Neural progenitor cell (in vitro differentiated cells): ENCODE measurements at places on chromosomes 7 and 10. TPM values are rescaled to one million over a fixed set of nuclear protein-coding genes. Genes with fewer than 3 reads are reported as not detected.

- no peak for DNase-seq
Measured at GRCh38 chr10:132443605-132443982, 46.6 kb downstream of the PWWP2B start.

Gene GPR85
- 1.2 and 3.0 TPM in 2 replicates for total RNA-seq

GRCh38 chr7:25624833-25625232, 396.5 kb upstream of the NPVF start:
- DNase-seq, result no peak

Gene COMMD3
- total RNA-seq, result 13.6 and 16.3 TPM in 2 replicates

DNA sequence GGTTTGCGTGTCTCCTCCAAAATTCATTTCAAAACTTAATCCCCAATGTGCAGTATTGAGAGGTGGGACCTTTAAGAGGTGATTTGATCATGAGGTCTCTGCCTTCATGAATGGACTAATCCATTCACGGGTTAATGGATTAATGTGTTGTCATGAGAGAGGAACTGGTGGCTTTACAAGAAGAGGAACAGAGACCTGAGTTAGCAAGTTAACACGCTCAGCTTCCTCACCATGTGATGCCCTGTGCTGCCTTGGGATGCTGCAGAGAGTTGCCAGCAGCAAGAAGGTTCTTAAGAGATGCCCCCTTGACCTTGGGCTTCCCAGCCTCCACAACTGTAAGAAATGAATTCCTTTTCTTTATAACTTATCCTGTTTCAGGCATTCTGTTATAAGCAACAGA, 3.7 kb upstream of the TCTN3 start:
- no peak for DNase-seq

GRCh38 chr7:112327566-112327965, 121.1 kb downstream of the ZNF277 start:
- no peak for DNase-seq

DNA sequence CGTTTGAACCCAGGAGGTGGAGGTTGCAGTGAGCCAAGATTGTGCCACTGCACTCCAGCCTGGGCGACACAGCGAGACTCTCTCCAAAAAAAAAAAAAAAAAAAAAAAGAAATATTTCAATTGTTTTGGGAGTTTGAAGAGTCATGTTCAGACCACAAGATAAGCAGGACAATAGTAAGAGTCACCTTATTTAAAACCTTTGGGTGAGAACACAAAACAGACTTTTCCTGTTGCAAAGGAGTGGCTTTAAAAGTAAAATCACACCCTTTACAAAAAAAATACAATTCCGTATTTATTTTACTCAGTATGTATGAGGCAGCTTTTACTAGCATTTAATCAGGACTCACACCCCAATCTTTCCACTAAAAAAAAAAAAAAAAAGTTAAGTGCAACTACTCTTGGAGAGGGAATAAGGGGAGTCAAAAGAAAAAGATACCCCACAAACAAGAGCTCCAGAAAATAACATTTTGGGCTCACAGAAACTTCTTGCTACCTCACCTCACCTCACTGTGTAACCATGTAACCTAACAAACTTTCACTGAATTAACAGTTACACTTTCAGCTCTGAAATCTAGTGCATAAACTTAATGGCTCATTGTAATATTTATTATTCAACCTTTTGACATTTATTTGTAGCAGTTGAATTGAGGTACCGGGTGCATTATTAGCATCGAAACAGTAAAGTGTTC, 11.2 kb downstream of the SKIDA1 start:
- DNase-seq, result no peak

DNA sequence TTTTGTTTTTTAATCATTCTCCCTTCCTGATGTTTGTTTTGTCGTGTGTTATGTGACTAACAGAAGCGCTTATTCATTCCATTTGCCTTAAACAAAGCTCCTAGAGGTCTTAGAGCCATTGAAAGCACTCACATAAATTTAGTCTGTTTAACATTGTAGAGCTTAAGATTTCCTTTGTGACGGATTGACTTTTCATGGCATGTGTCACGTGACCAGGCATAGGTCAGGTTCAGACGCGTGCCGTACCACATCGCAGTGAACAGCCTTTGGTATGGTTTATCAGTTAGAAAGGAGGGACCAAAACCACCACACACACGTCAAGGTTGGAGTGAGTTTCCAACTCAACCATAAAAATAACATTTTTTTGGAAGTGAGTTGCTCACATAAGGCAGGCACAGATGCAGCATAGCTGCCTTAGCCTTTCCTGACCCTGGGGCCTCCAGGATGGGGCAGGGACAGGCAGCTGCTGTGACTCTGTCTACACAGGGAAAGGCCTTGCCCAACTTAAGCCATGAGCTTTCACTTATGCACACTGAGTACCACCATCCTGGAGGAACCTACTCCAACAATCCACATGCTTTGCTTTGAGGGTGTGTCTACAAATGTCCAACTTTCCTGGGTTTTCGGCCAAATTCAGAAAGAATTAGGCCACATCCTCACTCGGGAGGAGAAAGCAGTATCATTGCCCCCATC, 55.5 kb downstream of the WDFY4 start:
- DNase-seq, result no peak

DNA sequence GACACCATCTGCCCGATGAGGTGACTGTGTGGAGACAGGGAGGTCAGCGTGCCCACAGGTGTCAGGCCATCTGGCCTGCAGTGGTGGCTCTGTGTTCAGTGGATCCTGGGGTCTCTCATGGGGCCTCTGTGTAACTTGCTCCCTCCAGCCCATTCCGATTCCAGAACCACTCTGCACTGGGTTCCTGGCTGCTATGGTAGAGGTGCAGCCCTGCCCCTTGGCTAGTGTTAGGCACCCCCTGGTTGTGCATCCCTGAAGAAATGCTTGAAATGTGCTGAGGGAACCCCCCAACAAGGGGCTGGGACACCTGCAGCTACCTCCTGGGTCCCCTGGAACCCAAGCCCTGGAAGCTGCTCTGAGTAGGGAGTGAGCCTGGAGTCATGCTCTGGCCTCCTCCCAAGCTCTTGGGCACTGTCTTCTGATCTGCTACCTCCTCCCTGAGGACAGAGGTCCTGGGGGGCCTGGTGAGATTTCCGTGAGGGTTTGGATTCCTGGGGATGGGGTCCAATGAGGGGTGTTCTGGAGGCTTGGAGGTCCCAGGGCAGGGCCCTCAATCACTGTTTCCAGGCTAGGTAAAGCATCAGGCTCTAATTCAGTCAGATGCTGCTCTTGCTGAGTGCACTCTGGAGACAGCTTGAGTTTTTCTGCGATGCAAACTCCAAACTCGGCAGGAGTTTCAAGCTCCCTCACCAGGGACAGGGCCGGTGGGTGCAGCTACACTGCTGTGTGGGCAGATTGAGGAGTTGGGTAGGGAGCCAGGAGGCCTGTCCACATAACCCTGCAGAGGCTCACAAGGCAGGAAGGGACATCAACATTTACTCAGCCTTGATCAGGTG, 27.7 kb downstream of the RAMP3 start:
- DNase-seq, result no peak

- no peak for DNase-seq
Measured at GRCh38 chr7:44278451-44279161, 46.8 kb downstream of the CAMK2B start.

DNA sequence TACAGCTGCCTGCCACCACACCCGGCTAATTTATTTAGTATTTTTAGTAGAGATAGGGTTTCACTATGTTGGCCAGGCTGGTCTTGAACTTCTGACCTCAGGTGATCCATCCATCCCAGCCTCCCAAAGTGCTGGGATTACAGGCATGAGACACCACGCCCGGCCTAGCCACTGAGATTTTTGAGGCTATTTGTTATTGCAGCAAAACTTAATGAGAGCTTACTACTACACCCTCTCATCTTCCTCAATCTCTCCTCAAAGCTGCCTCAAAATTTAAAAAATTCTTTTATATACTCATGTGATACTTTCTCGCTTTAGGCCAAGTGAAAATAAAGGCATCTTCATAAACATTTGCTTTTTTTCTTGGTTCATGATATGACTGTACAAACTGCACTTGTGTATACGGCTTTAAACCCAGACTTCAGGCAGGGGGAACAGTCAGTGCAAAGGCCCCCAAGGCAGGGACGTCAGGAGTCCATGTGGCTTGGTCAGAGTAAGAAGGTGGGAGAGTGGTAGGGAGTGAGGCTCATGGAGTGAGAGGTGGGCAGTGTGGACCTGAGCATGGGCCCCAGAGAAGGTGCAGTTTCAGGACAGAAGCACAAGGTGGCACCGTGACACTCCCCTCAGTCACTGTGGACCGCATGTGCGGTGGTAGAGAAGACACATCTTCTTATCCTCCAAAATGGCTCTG, 55.5 kb downstream of the SYPL1 start:
- peak; percentile 72 for DNase-seq

- no peak for DNase-seq
Measured at GRCh38 chr7:35761871-35762677, 38.8 kb upstream of the SEPTIN7 start.

GRCh38 chr7:50832744-50833143, 50.0 kb upstream of the GRB10 start:
- no peak for DNase-seq

DNA sequence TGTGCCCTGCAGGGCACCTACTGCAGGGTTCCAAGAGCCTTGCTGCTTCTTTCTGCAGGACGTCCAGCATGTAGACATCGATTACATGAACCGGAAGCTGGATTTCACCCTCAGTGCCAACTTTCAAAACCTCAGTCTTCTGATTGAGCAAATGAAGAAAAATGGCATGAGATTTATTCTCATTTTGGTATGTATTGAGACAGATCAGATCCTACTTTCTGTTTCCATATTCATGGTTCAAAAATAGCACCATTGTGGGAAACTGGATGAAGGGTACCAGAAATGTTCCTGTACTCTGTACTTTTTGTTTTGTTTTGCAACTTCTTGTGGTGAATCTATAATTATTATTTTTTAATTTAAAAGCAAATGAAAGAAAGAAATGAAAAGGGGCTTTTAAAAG, 64.1 kb downstream of the MGAM2 start:
- DNase-seq, result no peak

Gene TMEM229A
- 0.06 TPM in 1 of 2 replicates, not detected in the other for total RNA-seq

DNA sequence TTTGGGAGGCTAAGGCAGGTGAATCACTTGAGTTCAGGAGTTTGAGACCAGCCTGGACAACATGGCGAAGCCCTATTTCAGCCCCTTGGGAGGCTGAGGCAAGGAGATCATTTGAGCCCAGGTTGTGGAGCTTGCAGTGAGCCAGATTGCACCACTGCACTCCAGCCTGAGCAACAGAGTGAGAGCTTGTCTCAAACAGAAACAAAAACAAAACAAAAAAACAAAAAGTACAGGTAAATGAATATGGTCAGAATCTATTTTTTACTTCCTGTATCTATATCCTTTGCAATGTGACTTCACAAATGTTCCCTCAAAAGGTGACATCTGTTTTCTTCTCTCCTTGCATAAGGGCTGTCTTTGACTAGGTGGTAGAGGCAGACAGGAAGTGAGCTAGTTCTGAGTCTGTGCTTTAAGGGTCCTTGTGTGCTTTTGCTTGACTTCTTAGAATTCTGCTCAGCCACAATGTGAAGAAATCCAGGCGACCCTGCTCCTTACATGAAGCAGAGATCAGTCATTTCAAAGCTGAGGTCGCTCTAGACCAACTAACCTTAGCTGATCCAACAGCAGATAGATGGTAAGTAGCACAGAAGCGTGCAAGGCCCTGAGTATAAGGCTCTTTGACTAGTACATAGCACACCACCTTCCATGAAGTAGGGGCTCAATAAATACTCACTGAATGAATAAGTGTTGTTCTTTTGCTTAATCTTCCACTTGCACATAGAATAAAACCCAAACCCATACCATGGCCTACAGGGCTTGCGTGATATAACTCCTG, 423.2 kb upstream of the PCDH15 start:
- DNase-seq, result no peak

DNA sequence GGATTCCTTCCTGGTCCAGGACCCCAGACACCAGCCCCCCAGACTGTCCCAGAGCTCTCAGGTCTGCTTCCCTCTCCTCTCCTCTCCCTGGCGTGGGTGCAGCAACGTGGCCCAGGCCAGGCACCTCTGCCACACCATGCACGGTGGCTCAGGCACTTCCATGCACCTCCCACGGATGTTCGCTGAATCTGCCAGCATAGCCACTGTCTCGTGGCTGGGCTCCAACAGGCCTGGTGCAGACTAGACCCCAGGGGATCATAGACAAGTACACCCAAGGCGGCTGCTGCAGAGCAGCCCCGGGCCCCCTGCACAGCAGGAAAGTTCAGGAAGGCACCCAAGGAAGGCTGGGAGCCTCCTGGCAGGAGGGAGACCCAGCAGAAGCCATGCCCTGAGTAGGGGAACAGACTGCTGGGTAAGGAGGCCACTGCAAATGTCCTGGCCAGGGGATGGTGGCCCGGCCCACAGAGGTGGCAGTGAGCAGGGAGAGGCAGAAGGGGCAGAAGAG, 4.4 kb downstream of the RASGEF1A start:
- no peak for DNase-seq

Gene AKR1C2
- 1.8 and 4.7 TPM in 2 replicates for total RNA-seq

GRCh38 chr10:112168733-112169132, 14.8 kb downstream of the GPAM start:
- DNase-seq, result no peak

Gene PLAC9
- total RNA-seq, result not detected in 2 replicates

DNA sequence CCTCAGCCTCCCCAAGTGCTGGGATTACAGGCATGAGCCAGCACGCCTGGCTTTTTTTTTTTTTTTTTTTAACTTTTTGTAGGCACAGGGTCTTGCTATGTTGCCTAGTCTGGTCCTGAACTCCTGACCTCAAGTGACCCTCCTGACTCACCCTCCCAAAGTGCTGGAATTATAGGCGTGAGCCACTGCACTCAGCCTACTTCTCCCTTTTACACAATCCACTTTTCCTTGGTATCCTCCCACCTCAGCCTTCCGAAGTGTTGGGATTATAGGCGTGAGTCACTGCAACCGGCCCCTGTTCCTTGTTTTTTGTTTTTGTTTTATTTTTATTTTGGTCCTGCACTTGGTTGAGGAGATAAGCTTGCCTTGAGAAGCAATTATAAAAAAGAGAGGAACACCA, 75.9 kb upstream of the KMT2C start:
- no peak for DNase-seq

Gene HMX2
- 0.15 and 0.21 TPM in 2 replicates for total RNA-seq

Gene SCART1
- 0.49 and 1.1 TPM in 2 replicates for total RNA-seq

DNA sequence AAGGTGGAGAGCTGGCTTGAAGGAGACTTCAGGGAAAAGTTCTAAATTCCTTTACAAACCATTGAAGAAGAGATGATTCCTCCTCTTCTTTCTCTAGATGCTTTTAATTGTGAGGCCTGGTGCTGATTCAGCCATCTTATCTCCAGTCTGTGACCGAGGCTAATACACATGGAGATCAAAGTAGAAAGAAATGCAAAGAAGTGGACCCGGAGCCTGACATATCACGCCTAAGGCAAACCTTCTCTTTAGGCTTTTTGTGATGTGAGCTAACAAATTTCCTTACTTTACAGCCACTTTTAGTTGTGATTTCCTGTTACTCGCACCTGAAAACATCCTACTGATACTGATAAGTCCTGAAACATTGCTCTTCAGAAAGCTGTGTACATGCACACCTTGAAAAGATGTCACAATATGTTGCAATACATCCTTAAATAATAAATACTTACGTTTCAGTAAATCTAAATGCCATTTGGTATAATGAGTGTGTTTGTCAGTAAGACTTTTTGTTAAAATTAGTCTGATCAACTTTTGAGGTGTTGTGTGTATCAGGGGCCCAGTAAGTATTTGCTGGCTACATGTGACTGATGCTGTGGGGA, 192.4 kb downstream of the BAMBI start:
- no peak for DNase-seq
